ENCODE measurements at places on chromosomes 16 and 17.

DNA sequence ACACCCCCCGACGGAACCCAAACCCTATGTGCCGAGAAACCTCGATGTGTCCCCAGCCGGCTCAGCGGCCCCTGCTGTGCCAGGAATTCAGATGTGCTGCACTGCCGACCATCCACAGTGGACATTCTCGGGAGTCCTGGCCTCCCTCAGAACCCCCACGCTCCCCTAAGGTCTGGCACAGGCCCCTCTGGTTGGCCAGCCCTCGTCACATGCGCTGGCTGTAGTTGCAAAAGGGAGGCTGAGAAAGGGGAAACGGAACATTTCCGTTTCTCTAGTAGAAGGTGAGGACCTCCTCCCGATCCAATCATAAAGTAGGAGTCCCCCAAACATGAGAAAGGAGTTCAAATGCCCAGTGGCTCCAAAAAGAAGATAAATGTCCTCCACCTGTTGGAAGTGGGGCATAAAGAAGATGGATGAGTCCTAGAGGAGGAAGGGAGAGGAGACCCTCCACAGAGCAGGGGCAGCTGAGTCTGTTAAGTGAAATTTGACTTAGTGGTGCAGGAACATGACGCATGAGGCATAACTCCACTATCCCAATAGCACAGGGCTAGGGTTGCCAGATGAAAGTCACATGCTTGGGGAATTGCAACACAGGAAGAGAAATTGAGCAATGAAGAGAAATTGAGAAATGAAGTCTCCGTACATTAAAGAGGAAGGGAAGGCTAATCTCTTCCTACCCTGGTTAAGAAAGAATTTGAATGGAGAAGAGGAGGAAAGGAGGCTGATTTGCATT, 49.3 kb upstream of the WSB1 start:
- no peak for DNase-seq

GRCh38 chr16:31105677-31106213, 2.4 kb upstream of the BCKDK start:
- peak; percentile 66 for DNase-seq

- DNase-seq: no peak
These were observed 19.8 kb downstream of the EARS2 start for GRCh38 chr16:23537390-23537789.

GRCh38 chr17:8935191-8935590, 30.3 kb downstream of the PIK3R5 start:
- DNase-seq: peak; percentile 67

DNA sequence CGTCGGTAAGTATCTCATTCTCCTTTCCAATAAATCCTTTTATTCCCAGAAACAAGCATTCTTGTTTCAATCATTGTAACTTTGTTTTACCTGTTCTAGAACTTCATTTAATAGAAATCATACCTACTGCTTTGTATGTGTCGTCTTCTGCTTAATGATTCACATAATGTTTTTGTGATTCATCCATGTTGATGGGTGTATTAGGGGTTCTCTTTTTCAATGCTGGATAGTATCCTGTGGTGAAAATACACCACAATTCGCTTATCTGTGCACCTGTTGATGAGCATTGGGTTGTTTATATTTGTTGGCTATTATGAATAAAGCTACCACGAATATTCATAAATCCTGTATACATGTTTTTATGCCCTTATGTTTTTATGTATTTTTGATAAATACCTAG, 703.2 kb downstream of the MAF start:
- DNase-seq: no peak

GRCh38 chr17:5184288-5184687, 7.4 kb downstream of the ZNF594 start:
- no peak for DNase-seq

GRCh38 chr17:61487989-61488595, 35.9 kb downstream of the TBX4 start:
- DNase-seq: no peak

- no peak for DNase-seq
These were observed 270.0 kb upstream of the PSMD7 start for GRCh38 chr16:74026373-74027281.

DNA sequence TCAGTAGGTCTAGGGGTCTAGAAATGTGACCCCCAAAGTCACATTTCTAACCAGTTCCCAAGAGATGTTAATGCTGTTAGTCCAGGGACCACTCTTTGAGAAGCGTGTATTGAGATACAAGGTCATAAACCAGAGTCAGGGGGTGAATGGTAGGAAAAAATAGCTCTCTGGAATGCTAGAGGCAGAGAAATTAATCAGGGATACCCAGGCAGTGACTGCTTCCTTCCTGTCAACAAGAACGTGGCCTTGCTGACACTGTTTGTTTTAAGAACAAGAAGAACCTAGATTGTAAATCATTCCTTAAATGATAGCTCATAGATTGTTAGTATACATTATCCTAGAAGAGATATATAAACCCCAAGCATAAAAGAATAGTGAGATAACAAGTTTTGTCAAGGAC, 43.8 kb downstream of the PITPNM3 start:
- no peak for DNase-seq

- DNase-seq: no peak
These were observed 610 bp downstream of the PIK3R5 start for GRCh38 chr17:8964801-8965393.

DNA sequence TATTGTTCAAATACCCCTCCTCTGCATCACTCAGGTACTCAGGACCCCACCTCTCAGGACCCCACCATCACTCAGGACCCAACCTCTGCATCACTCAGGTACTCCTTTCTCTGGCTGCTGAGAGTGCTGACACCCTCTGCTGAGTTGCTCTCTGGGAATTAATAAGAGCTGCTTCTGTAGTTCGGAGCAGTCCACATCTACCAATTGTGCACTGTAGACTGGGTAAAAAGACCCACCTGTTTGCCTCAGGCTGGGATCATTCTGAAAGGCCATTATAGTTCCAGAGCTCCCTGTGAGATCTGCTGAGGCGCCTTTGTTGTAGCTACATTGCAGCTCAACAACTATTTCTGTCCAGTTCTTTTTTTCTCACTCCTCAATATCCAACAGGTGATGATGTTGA, 276.3 kb upstream of the MYOCD start:
- DNase-seq: no peak

GRCh38 chr17:64787255-64787920, 125.3 kb upstream of the SMURF2 start:
- no peak for DNase-seq

DNA sequence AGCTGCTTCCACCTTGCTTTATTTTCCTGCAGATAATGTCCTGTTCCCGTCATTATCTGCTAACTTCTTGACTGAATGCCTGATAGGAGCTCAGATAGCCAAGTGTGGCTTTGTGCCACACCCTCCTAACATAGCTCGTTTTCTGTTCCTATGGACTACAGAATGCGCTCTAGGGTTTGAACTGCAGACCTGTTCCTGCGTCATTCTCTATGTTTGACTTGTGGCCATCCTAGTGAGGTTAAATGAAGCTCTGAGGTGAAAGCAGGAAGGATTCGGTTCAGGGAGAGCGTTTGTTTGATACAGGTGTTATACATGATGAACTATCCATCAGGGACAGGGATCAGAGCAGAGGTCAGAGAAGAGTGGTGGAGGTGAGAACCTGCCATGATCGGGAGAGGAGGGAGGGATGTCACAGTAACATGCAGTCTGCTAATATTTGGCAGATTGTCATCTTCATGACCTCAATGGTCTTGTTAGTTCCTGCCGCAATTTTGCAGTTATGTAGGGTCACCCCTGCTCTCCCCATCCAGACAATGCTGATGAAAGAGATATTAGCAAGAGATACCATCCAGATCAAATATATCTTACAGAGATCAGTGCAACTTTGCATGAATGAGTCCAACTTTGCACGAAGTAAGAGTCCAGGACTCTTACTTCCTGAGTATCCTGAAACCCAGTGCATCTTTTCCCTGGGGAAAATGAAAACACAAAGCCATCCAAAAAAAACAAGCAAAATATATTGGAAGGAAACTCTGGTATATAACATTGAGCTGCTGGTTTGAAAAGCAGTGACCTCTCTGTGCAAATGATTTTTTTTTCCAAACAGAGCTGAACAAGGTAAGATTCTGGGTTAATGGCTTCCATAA, 32.8 kb downstream of the MPHOSPH6 start:
- no peak for DNase-seq

- no peak for DNase-seq
These were observed 202.3 kb downstream of the RAB11FIP4 start for GRCh38 chr17:31593806-31594205.

DNA sequence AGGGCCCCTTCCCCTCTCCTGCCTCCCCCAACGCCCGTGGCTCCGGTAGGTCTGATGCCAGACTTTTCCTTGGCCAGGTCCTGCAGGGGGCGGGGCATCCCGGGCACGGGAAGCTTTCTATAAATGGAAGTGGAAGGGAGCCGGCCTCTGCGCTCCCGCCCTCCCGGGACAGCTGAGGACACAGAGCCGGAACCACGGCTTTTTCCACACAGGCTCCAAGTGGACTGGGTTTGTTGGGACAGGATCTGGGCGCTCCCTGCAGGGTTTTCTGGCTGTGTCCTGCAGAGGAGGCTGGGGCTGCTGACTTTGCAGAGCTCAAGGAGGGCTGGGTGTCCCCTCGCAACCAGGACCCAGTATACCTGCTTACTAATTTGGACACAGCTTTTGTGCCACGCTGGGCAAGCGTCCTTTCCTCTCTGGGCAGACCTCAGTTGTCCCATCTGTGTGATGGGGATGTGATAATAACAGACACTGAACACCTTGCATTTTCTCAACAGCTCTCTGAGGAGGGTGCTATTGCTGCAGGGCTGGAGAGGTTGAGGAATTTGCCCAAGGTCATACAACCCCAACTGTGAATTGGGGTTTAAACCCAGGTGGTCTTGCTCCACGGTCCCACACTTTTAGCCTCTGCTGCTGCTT, 1.8 kb downstream of the TNS4 start:
- no peak for DNase-seq

- DNase-seq: no peak
These were observed 74.8 kb downstream of the USP31 start for GRCh38 chr16:23074423-23074822.

- DNase-seq: no peak
These were observed 44.7 kb downstream of the GRB7 start for GRCh38 chr17:39782481-39782880.

DNA sequence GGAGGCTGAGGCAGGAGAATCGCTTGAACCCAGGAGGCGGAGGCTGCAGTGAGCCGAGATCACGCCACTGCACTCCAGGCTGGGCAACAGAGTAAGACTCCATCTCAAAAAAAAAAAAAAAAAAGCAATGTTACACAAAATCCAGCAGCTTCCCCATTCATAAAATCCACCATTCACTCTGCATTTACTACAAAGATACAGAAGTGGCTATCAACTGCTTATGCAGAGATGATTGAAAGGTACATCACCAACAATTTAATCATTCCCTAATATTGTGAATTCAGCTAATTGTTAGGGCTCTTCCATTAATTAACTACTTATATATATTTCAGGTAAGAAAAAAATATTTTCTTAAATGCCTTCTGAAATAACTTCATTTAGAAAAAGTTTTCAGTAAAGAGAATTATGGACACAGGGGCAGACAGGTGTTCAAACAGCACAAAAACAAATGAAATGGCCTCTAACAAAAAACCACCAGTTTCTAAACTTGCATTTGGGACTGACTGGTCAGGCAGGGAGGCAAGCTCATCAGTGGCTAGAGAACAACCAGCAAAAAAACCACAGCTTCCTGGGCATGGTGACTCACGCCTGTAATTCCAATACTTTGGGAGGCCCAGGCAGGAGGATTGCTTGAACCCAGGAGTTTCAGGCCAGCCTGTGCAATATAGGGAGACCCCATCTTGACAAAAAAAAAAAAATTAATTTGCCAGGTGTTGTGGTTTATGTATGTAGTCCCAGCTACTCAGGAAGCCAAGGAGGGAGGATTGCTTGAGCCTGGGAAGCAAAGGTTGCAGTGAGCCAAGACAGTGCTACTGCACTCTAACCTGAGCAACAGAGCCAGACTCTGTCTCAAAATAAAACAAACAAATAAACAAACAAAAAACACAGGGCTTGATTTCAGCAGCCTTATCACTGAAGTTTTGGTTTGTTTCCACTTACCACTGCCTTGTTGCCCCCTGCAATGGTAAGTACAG, 26.3 kb downstream of the ERN1 start:
- no peak for DNase-seq

DNA sequence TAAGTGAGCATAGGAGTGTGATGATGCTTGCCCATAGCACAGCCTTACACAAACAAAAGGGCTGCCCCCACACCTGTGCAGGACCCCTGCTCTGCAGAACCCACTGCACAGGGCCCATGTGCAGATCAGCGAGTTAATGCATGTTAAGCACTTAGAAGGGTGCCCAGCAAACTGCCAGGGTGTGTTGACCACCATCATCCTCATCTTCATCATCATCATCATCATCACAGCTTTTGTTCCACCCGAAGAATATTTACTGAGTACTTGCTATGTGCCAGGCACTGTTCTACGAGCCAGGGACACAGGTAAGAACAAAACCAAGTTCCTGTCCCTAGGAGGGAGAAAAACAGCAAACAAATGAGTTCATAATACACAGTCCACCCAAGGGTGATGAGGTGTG, 11.9 kb downstream of the WFDC1 start:
- DNase-seq: no peak

GRCh38 chr17:56593086-56593645, 333 bp upstream of the NOG start:
- DNase-seq: no peak

DNA sequence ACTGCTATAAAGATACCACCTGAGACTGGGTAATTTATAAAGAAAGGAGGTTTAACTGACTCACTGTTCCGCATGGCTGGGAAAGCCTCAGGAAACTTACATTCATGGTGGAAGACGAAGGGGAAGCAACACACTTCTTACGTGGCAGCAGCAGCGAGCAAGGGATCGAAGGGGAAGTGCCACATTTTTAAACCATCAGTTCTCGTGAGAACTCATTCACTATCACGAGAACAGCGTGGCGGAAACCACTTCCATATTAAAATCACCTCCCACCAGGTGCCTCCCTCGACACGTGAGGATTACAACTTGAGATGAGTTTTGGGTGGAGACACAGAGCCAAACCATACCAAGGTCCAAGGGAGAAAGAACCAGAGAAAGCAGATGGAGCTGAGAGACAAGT, 454.3 kb upstream of the CDH11 start:
- no peak for DNase-seq

- no peak for DNase-seq
These were observed 47.8 kb downstream of the OMG start for GRCh38 chr17:31248986-31249834.

DNA sequence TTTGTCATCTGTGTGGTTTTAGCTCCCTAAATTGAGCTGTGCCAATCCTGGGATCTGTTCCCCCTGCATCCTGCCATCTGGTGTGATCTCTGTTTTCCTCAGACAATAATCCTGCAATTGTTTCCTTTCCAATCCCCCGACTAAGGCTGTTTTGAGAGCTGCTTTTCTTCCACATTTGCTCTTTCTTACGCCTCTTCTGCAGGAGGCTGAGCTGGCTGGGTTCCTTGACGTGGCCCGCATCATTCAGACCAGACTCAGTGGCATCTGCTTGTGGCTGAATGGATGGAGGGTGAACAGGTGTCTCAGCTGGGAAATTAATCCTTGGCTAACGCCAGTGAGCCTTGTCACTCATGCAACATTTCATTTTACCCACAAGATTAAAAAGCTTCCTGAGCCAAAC, 9.8 kb upstream of the MED9 start:
- no peak for DNase-seq

- DNase-seq: no peak
These were observed 7.7 kb upstream of the ITGAE start for GRCh38 chr17:3808701-3809100.

Measured in activated T-helper 9 cell treated with anti-CD3 and anti-CD28 coated beads, Interleukin-2, amount 50 U/mL, for 16 hours (primary cell).